Right kidney (tissue), 9 donors: ENCODE measurements at places on chromosomes 12 and 14.
A peak's percentile ranks its signal among the peaks of the same experiment; 100 is the strongest.

DNA sequence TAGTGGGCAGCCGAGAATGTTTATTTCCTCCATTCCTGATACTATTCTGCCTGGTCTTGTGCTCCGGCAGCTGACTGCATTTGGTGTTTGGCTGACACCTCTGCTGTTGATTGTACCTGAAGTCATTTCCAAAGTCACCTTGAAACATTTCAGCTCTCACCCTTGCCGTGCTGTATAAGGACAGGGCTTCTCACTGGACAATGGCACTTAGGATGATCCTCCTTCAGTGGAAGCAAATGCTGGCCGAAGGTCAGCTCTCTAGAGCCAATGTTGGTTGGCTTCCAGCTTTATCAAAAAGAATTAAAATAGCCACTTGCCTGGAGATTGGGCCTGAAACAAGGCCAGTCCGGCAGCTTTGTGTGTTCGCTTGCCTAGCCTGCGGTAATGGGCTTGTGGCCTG lies 44.0 kb downstream of the ACACB start:
- no peak for DNase-seq

GRCh38 chr12:22329621-22330020 lies 4.9 kb downstream of the ST8SIA1 start:
- DNase-seq, result no peak

GRCh38 chr12:93803424-93803807 lies 126.2 kb downstream of the CRADD start:
- DNase-seq, result no peak

DNA sequence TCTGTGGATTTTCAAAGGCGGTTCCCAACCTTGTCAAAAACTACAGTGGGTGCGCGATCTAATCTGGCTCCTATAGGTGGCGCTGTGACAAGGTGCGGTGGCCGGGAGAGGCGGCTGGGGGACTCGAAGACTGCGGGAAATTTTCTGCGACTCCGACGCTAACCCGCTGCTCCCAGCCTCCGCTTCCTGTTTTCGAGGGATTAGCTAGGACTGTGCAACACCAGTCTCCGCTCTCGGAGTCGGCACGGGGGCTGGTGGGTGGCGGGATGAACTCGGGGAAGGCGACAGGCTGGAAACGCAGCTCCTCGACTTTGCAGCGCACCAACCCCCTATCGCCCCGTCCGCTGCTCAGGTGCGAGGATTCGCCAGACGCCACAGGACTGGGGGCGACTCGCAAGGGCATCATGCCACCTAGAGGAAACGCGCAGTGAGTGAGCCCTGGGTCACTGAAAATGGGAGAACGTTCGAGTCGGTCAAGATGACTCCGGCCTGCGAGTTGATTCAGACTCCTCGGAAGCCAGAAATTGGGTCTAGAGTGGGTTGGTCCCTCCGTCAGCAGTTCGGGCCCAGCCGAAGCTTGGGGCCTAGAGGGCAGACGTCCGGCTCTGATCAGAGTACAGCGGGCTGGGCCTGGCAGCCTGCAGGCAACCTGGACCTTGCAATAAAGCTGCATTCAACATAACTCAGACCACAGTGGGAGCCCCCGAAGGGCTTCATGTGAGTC lies 5.5 kb upstream of the PAX9 start:
- DNase-seq, result peak; percentile 71

- DNase-seq, result no peak
Observed at GRCh38 chr12:116544656-116545055, 14.5 kb upstream of the MAP1LC3B2 start.

DNA sequence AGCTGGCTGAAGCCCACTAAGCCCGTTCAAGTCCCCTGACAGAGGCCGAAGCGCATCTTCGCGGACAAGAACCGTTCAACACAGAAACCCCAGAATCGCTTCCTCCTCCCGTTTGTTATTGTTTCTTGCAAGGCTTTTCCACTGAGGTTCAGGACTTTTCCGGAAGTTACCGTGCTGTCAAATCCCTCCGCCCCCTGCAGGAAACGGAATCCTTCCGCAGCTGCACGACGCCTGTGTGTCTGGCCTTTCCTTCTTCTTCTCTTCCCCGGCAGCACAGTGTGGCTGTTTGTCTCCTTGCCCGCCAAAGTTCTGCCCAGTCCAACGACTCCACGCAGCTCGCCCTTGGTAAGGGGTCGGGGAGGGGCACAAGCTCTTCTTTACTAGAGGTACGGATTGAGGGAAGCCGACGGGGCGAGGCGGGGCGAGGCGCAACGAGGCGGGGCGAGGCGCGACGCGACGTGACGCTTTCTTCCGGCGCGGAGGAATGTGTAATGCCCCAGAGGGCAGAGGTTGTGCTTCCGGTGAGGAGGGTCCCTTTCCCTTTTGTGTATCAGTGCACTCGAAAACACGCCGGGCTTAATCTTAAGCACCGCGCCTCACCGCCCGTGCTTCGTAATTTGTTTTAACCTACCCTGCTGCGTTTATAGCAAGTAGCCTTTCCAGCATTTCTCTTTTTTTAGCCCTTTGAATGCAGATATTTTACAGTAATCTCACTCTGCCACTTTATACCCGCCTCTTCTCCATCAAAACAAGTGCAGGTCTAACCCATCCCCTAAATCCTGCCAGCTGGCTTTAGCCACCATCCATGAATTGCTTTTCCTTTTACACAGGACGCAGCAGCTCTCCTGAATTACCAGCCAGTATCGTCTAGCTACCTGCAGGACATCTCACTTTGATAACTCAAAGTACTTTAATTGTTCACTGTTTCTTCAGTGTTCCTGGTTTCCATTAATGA lies at the start of gene KDM5A:
KDM5A (minus strand) TSS at position 179 of the 955 bp plus-strand sequence. CDS start 229 bp downstream, outside the sequence.
- DNase-seq, result peak; percentile 99

DNA sequence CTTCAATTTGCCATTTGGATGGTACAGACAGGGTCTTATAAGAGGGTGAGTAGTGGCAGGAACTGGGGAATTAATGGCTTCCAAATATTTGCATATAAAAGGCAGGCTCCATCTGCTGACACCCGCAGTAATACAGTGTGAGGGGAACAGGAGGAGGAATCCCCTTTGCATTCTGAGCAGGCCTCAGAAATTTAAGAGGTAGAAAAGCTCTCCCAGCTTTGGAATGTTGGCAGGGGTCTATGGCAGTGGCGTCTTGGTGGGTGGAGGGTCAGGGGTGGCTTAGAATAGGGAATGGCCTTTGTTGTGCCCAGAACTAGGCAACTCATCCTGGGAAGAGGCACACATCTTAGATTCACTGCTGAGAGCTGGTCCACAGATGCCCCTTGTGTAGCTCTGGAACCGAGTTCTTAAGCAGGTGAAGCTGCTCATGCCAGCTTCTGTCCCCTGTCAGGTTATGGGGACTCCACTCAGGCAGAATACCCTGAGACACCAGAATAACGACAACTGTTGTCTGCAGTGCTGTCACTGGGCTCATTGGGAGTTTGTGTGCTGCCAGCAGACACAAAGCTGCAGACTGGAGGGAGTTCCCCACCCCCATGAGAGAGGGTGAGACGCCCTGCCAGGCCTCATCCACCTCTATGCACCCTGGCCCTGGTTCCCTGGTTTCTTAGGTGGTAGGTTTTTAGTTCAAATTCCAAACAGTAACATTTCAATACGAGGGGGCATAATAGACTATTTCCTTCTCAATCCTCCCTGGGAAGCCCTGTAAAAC lies 190.2 kb downstream of the MON2 start:
- no peak for DNase-seq

DNA sequence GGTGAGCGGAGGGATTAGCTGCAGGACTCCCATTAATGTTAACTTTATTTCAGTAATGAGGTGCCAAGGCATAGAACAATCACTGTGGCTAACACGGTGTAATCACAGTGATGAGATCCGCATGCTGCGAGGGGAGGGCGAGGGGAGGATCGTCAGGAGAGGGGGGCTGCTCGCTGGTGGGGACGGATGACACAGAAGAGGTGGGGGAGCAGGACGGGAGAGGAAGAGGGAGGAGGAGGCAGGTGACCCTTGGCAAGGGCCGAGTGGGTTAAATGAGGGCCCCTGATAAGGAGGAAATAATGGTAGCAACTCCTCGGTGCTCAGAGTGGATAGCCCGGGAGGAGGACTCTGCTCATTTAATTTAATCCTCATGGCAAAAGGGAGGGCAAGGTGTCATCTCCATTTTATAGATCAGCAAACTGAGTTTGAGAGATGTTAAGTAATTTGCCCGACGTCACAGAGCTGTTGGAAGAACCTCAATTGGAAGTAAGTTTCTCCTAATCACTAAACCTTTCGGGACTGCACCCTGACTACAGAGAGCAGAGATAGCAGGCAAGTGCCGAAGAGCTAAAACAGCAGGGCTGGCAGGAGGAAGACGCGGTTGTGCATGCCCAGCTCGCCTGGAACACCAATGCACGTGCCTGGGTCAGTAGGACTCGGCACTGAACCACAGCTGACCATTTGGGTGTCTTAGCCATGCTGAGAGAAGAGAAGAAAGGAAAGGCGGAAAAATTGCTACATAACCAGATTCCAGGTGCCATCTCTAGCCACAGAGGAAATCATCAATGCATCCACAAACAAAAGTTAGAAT lies 43.0 kb downstream of the SPRING1 start:
- no peak for DNase-seq

GRCh38 chr14:63164108-63164683 lies 40.0 kb upstream of the RHOJ start:
- no peak for DNase-seq

DNA sequence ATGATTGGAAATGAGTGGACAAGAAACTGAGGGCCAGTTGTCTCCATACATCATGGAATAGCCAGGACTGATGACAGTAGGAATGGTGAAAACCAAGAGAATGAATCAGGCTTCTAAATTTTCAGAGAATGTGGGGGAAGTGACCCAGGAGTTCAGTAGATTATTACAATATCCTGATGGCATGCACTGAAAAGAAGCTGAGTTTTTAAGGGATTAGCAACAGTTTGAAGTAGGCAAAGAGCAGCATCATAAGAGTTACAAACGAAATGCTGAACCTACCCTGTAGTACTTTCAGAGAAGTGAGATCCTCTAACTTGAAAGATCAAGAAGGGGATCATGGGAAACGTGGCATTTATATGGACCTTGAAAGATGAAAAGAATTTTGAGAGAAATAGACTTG lies 13.2 kb downstream of the SLC2A14 start:
- no peak for DNase-seq

GRCh38 chr12:121468499-121468801 lies 68.5 kb downstream of the RNF34 start:
- DNase-seq, result no peak

DNA sequence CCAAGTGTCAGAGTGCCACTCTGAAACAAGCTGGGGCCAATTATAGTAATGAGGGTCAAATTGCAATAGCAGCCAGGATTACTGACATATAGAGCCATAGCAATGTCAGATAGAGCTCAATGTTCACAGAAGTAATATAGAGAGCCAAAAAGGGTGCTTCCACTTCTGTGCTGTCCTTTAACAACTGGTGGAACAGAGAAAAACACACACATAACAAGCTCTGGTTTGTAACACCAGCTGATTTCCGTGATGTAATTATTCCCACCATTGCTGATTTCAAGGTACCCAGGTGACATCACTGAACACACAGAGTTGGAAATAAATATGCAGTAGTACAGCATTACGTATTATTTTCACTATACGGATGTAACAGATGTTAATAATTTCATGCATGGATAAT lies 3.0 kb upstream of the CLEC2B start:
- no peak for DNase-seq

- no peak for DNase-seq
Observed at GRCh38 chr12:15152868-15153267, 68.3 kb downstream of the RERG start.

DNA sequence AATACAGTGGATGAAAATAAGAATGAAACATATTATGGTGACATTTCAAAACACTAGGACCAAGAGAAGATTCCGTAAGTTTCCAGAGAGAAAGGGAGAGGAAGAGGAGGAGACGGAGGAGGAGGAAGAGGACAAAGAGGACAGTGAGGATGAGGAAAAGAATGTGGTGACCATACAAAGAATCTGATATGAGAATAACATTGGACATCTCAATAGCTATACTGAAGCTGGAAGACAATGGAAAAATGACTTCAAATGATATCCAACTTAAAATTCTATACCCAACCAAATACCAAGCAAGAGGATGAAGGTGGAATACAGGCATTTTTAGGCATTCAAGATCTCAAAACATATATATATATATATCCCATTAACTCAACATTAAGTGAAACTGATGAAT lies 173.4 kb downstream of the PAWR start:
- no peak for DNase-seq

DNA sequence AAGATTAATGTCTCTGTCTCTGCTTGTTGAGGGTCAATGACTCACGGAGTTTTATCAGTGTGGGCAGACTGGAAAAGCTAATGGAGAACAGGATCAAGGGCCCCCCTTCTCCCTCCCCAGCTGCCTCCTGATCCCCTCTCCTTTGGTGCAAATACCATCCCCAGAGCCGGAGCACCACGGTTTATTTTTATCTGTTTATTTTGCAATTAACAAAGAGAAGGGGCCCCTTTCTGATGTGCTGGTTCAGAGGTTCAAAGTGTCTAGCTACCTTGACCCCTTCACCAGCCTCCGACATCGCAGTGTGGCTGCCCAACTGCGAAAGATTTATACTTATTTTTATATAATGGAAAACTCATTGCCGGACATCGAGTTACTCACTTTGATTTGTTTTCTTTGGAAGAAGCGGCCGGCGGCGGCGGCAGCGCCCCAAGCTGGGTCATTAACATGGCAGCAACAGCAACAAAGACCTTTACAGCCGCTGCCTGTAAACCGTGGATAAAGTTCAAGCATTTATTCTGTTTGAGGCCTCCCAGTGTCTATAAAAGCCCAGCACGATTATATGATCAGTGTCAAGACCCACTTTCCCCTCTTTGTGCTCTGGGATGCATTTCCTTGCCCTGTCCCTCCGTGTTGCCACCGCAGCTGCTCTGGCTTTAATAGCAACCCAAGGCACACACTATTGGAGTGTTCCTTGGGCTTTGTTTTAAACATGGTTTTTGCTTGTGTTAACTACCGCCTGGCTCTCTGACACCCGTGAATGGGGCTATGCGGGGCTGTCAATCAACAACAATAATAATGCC lies 47.4 kb upstream of the PARP11 start:
- DNase-seq, result peak; percentile 76

- peak; percentile 92 for DNase-seq
Observed at GRCh38 chr12:85280165-85280983, at the start of gene ALX1. Gene ALX1 (plus strand): TSS chr12:85280220. CDS start chr12:85280262, 42 bp downstream.

DNA sequence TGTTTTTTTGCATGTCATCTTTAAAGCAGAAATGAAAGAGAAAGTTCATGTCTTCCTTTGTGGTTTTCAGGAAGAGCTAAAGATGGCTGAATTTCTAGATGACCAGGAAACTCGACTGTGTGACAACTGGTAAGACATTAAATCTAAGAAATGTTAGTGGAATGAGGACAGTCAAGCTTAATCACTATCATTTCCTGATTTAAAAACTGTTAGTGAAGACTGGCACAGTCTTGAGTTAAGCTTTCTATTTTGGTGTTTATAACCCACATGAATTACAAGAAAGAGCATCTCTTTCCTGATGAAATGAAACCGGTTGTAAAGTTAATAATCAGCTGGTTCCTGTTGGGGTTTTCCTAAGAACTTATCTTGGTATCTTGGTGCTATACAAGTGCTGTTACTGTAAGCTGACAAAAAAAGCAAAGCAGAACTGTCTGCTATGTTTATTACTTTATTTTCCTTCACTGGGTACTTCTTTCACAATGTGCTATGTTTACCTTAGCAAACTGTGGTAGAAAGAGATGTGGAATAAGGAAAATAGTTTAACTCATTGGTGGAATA lies 5.2 kb downstream of the TRAFD1 start:
- DNase-seq, result no peak

- no peak for DNase-seq
Observed at GRCh38 chr14:58667900-58668299, 30.1 kb downstream of the DACT1 start.
